ENCODE measurements at places on chromosomes 4 and X.

DNA sequence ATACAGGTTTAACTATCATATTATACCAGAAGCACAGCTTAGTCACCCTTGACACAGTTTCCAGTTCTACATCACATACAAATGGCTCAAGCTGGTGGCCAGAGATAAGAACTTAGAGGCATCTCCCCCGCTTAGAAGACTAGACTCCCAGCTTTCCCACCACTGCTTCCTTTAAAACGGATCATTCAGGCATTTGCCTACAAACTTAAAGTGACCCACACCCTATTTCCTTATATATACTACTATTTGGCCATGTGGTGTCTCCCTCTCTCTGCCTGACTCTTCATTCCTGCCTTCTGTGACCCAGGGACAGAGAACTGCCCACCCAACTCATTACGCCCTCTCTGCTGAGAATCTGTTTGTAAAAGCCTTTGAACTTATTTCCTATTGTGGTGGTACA, 781.2 kb upstream of the DIAPH2 start:
- no peak overlapping the region for H3K4me3 ChIP-seq
- no peak overlapping the region for H3K27ac ChIP-seq
- no peak for DNase-seq
- H3K36me3 ChIP-seq = no peaks in the 10 kb centered on the region

DNA sequence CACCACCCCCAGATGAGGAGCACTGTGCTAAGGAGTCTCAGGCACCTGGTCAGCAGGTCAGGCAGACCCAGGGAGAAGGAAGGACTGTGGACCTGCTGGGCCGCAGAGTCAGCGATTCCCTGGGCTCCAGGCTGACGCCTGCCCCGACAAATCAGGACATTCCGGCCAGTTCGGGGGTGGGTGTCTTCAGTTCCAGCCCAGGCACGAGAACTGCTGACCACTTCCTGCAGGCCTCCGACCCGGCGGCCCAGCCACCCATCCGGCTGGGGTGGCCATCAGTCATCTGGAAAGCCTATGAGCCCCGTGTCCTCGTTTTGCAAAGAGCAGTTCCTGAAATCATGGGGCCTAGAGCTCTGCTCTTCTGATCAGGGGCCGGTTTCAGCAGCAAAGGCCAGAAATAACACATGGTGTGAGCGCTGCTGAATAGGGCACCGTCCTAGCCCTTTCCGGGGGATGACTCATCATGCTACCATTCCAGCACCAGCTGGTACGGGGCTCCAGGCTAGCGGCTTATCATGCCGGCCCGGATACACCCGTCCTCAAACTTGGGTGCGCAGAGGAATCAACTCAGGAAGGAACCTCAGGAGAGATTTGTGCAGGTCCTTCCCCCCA, 7.8 kb upstream of the SH3TC1 start:
- no peak overlapping the region for H3K27ac ChIP-seq
- no peaks in the 10 kb centered on the region for H3K36me3 ChIP-seq
- H3K4me1 ChIP-seq = no peaks in the 10 kb centered on the region
- DNase-seq = no peak
- H3K4me3 ChIP-seq = no peak overlapping the region
- H3K27me3 ChIP-seq = no peaks in the 10 kb centered on the region

- no peak for DNase-seq
- no peaks in the 10 kb centered on the region for H3K36me3 ChIP-seq
- H3K4me1 ChIP-seq = no peaks in the 10 kb centered on the region
- H3K4me3 ChIP-seq = no peak overlapping the region
Observed at GRCh38 chrX:108186811-108187210, 95.2 kb downstream of the ATG4A start.

DNA sequence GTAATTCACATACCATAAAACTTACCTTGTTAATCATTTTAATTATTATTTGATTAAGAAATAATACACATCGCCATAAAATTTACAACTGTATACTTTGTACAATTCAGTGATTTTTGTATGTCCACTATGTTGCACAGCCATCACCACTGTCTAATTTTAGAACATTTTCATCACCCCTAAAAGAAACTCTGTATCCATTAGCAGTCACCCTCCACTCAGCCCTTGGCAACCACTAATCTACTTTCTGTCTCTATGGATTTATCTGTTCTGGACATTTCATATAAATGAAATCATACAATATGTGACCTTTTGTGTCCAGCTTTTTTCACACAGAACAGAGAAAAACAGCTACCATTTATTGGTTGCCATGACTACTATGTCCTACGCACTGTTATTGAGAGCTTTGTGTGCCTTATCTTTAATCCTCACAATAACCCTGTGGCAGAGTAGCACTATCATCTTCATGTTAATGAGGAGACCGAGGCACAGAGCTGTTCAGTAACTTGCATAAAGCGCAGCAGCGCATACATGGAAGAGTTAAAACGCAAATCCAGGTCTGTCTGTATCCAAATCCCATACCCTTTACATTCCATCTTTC, 64.6 kb upstream of the PAGE1 start:
- H3K27me3 ChIP-seq = no peaks in the 10 kb centered on the region
- H3K4me1 ChIP-seq = no peaks in the 10 kb centered on the region
- no peaks in the 10 kb centered on the region for H3K36me3 ChIP-seq

DNA sequence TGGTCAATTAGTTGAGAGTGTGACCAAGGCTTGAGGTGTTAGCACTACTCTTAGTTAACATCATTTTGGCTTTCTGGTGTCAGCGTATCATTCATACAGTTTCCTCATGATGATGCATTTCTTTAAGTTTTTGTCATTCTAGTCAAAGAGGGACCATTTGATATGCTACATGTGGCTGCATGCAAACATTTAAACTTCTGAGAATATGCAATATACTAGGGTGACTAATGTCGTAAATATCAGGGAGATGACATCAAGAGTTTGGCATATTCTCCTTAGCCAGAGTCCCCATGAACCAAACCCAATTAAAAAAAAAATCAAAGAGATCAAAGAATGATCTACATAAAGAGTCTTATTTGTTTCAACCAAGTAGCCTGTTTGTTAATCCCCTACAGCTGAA, 537.4 kb upstream of the PCDH7 start:
- no peaks in the 10 kb centered on the region for H3K27me3 ChIP-seq
- H3K36me3 ChIP-seq = no peaks in the 10 kb centered on the region
- no peak overlapping the region for H3K4me3 ChIP-seq
- no peak overlapping the region for H3K27ac ChIP-seq
- DNase-seq = no peak

DNA sequence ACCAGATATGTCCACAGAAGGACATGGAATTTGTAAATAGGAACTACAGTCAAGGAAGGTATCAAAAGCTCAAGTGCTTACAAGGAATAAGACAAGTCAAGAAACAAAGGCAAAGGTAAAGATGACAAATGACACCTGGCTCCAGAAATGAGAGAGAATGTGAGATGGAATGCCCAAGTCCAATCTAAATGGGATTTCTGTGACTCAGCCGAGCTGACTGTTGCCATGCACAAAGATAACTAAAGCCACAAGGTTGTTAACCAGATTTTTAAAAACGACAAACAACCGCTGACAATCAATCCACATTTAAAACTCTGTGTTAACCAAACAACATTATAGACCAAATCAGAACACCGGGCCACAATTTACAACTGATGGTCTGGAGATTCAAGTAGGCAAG, 1.1 kb downstream of the NFXL1 start:
- H3K27ac ChIP-seq = peak overlapping the region; percentile 88
- no peaks in the 10 kb centered on the region for H3K27me3 ChIP-seq
- DNase-seq = no peak

DNA sequence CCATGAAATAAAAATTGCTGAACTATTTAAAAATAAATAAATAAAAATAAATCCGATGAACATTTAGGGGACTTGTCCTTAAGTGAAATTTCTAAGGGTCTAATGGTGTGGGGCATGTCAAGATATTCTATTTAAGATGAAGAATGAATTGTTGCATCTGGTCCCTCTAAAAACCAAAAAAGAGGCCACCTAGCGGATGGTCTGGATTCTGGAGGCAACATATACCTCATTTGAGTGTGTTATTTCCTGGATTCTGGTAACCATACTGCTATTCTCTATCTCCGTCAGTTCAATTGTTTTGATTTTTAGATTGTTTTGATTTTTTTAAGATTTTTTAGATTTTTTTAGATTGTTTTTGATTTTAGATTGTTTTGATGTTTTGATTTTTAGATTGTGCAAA, 28.3 kb downstream of the AGTR2 start:
- H3K27ac ChIP-seq = no peak overlapping the region
- H3K4me3 ChIP-seq = no peak overlapping the region
- no peaks in the 10 kb centered on the region for H3K4me1 ChIP-seq

- H3K36me3 ChIP-seq = no peaks in the 10 kb centered on the region
- H3K27me3 ChIP-seq = no peaks in the 10 kb centered on the region
- H3K4me1 ChIP-seq = no peaks in the 10 kb centered on the region
- DNase-seq = no peak
- no peak overlapping the region for H3K4me3 ChIP-seq
- no peak overlapping the region for H3K27ac ChIP-seq
Observed at GRCh38 chr4:47073647-47074046, 42.3 kb downstream of the GABRB1 start.

DNA sequence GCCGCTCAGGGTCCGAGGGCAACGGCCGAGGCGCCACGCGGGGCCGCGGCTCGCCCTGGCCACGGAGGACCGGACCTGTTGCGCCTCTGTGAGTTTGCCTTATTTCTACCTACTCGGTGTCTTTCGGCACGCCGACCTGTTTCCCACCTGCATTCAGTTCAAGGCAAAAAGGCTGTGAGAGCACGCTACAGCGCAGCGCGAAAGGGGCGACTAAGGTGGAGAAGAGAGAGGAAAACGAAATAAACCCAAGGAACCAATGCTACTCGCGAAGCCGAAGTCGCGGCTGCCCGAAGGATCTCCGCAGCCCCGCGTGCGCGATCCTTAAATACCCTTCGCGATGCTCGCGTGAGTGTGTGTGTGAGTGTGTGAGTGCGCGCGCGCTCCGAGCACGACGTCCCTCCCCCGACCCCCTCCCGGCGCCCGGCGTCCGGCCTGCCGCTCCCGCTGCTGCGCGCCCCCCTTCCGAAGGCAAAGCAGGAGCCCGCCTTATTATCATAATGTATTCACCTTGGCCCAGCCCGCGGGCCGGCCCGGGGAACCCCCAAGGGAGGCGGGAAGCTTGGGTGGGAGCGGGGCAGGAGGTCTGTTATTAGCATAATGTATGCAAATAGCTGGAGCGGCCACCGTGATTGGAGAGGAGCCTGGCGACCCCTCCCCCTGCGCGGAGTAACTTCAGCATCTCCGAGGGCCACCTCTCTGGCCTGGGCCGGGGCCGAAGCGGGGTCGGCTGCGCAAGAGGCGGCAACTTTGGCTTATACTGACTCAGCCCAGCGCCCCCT, at the start of gene COL25A1:
Gene COL25A1, minus strand, starts transcription at position 298 of the 779 bp plus-strand sequence.
- peaks cover 10% of the 10 kb centered on the region for H3K27me3 ChIP-seq
- no peak within 1 kb of the TSS for H3K27ac ChIP-seq
- peaks cover 8% of the 10 kb centered on the region for H3K4me1 ChIP-seq
- peak; percentile 45 for DNase-seq

GRCh38 chrX:103393487-103393886, 17.1 kb downstream of the BEX3 start:
- H3K4me1 ChIP-seq = no peaks in the 10 kb centered on the region
- no peak overlapping the region for H3K4me3 ChIP-seq
- no peak for DNase-seq
- H3K27ac ChIP-seq = no peak overlapping the region
- no peaks in the 10 kb centered on the region for H3K36me3 ChIP-seq
- no peaks in the 10 kb centered on the region for H3K27me3 ChIP-seq

DNA sequence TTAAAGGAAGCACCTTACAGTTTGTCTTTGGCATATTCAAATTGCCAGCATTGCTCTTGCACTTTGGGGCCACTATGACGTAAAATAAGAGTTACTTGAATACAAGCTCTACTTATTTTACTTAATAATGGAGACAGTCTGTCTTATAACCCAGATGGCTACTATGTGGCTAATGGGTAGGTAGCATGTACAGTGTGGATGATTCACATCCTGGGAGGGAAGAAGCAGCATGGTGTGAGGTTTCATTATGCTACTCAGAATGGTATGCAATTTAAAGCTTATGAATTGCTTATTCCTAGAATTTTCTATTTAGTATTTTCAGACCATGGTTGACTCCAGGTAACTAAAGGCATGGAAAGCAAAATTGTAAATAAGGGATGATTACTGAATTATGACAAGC, 761.8 kb upstream of the ATOH1 start:
- DNase-seq = no peak
- no peaks in the 10 kb centered on the region for H3K27me3 ChIP-seq
- no peak overlapping the region for H3K4me3 ChIP-seq
- no peaks in the 10 kb centered on the region for H3K4me1 ChIP-seq
- no peaks in the 10 kb centered on the region for H3K36me3 ChIP-seq

DNA sequence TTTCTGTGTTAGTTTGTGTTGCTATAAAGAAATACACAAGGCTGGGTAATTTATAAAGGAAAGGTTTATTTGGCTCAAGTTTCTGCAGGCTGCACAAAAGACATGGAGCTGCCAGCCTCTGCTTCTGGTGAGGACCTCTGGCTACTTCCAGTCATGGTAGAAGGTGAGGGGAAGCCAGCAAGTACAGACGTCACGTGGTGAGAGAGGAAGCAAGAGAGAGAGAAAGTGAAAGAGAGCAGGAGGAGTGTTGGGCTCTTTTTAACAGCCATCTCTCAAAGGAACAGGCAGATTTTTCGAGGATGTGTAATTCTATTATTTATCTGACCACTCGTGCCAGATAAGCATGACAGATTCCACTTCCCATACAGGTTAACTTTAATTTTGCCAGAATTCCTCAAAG, 1199.1 kb downstream of the ADGRL3 start:
- no peaks in the 10 kb centered on the region for H3K27me3 ChIP-seq
- no peak overlapping the region for H3K4me3 ChIP-seq
- no peaks in the 10 kb centered on the region for H3K36me3 ChIP-seq
- DNase-seq = no peak
- H3K4me1 ChIP-seq = no peaks in the 10 kb centered on the region

DNA sequence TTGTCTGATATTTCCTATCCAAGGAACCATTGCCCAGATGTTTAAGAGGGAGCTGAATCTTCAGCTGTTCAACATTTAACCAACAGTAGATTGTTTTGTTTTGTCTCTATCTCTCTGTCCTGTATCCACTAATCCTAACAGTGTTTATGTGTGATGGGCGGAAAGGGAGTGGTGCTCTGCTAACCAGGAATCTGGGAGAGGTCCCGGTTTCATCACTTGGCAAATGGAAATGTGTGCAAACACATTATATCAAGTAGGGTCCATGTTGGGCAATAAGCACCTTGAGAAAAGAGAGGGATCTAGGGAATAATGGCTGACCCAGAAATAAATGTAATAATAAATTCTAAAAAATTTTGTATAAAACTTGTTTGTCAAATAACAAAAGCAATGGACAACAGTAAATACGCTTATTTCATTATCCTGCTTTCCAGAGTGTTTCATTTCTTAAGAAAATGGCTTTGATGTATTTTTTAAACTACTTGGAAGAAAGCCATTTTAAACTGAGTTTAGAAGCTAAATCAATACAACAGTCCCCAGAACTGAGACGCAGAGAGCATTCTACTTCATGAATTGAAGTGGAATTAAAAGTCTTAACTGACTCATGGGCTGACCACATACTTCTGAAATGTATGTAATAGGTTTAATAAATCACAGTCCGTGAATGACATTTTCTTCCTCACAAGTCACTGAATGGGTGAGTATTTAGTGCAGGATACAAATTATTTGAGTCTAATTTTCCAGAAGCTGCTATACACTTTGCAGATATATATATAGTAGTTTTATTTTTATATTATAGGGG, 55.8 kb downstream of the EMCN start:
- H3K4me1 ChIP-seq = peaks cover 6% of the 10 kb centered on the region
- no peak overlapping the region for H3K4me3 ChIP-seq
- no peaks in the 10 kb centered on the region for H3K27me3 ChIP-seq
- no peaks in the 10 kb centered on the region for H3K36me3 ChIP-seq
- DNase-seq = no peak

All from naive thymus-derived CD4-positive, alpha-beta T cell (primary cell).